ENCODE measurements at places on chromosomes 4 and X.

DNA sequence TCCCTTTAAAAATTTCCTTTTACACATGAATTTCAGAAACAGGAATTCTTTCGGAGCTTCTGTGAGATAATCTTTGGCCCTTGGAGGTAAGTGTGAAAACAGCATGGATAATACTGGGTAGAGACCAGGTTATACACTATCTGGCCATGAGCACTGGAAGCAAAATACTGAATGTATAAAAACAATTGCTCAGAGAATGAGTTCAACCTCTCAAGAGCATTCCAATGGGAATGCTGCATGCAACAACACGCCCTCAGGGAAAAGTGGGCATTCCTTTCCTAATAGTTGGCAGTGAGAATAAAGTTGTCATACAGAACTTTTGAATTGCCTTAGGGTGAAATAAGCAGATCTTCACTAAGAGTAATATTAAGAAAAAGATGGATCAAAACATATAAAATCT is 574.8 kb upstream of the DIPK2B start:
- peak; percentile 60 for DNase-seq

DNA sequence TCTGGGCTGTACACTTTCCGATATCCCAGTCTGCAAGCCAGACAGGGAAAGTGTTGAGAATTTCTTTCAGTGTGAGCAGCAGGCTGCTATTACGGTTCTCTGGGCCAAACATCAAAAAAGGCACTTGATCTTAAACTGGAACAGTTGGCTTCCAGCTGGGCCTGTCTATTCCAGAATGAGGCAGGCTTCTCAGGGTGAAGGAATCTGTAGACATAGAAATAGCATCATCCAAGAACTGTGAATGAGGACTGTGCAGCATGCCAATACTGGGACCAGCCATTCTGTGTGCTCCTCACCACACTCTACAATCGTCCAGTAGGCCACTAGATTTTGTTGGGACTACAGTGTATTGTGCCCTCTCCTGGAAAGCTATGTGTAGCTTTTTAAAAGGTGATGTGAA is 31.1 kb downstream of the ART3 start:
- DNase-seq = no peak

- no peak for DNase-seq
Observed at GRCh38 chr4:624705-625590, at the start of gene PDE6B. Gene PDE6B (plus strand): TSS chr4:625573. CDS start chr4:625627, 54 bp downstream.

GRCh38 chrX:136814847-136815750 is 34.4 kb upstream of the ARHGEF6 start:
- DNase-seq = no peak

DNA sequence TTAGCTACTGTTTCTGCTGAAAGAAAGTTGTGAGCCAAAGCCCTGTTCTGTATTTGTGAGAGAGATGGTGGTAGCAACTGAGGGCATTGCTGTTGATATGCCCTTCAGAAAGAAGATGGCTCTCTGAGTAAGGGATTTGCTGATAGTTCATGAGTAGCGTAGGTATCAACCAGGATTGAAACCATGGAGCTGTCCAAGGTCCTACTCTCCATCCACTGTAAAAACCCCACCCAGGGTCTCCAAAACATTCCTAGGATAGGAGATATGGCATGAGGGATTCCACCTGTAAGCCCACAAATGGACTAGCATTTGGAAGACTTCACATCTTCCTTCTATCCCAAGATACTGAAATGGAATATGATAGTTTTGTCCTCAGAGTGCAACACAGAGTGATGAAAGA is 277.1 kb upstream of the PRKX start:
- DNase-seq = no peak

GRCh38 chr4:16603178-16603577 is 295.3 kb downstream of the LDB2 start:
- no peak for DNase-seq

DNA sequence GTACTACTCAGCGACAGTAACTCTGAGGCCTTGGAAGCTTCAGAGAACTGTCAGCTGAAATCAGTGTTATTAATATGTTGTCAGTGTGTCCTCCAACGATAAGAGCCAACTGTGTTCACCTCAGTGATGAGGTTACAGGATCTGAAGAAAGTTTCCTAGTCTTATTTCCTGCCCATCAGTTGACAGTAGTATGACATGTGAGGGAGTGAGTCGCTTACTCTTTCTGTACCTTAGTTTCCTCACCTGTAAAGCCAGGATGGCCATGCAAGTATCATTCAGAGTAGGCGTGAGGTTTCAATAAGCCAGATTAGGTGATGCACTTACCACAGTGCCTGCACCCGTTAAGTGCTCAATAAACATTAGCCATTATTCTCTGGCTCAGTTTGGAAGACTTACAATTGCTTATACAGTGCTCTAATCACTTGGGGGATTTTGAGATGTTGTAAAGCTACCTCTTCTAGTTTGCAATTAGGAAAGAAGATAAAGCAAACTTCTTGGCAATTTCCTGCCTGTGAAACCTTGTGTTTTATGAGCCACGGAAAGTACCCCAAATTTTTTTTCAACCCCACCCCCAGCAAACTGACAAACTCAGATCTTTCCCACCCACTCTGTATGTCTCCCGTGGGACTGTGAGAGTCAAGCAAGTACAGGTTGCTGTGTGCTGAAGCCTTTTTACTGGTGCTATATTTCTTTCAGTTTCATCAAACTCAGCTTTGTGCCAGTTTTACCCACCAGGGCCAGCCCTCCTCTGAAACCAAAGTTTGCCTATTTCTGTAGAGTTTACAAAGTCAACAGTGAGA is 62.2 kb downstream of the ANXA3 start:
- no peak for DNase-seq

DNA sequence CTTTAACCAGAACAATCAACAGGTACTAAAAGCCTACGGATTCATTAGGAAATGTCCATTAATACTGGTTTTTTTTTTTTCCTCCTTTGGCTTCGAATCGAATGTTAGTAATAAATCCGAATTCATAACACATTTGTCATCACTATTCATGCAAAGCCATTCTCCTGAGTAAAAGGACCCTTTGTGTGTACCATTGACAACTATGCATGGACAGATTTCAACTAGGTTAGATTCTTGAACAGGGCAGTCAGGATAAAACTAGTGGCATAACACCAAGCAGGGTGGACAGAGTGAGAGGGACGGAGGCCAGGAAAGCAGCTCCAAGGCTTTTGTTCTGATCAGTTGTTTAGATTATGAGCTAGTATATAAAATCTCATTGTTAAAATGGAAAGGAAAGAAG is 1722.0 kb upstream of the TENM3 start:
- no peak for DNase-seq

- DNase-seq = no peak
Observed at GRCh38 chr4:145822581-145822980, 116.0 kb downstream of the ZNF827 start.

DNA sequence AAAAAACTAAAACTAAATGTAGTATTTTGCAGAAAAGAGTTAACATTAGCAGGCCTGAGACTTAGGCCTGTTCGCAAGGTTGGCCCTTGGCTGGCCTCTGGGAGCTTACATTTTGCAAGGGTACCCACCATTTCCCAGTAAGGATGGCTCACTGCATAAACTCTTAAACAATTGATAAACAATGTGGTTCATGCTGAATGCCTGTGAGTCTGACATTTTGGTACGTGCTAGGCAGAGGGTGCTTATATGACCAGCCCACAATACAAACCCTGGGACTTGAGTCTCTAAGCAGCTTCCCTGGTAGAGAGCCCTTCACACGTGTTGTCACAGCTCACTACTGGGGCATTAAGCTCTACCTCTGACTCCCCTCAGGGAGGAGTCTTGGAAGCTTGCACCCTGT is 7.4 kb downstream of the PRPS2 start:
- no peak for DNase-seq

GRCh38 chr4:13947921-13948320 is 320.4 kb upstream of the BOD1L1 start:
- no peak for DNase-seq

GRCh38 chrX:17632942-17633341 is 104.4 kb upstream of the SCML1 start:
- DNase-seq = no peak

DNA sequence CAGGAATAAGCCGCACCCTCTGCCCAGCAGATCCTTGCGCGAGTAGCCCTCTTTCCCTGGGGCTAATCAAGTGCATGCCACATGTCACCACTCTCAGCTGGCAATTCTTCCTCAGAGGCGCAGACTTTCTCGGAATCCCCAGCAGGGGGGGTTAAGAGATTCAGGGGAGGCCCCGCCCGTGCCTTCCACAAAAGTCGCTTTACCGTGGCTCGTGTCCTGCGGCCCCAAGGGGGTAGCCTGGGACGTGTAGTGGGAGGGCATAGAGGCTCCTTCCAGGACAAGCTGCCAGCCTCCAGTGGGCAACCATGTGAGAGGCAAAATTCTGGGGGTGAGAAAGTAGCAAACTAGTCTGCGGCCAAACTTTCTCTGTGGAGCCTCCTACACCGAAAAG is 652 bp downstream of the SRPX start:
- peak; percentile 53 for DNase-seq

DNA sequence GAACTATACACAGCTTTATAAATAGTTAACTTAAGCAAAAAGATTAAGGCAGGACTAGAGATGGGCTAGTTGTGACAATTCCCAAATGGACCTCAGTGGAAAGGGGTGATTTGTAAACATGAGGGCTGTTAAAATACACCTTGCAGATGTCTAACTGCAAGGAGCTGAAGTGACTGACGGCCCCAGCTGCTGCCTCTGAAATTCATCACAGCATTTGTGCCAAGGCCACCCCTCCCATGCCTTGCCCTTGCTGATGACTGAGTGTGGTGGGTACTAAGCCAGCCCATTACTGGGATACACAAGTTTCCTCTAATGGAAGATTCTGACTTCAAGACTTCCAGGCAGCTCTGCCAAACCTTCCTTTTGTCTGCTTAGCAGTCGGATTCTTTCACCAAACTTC is 23.7 kb upstream of the EGFL6 start:
- DNase-seq = no peak

DNA sequence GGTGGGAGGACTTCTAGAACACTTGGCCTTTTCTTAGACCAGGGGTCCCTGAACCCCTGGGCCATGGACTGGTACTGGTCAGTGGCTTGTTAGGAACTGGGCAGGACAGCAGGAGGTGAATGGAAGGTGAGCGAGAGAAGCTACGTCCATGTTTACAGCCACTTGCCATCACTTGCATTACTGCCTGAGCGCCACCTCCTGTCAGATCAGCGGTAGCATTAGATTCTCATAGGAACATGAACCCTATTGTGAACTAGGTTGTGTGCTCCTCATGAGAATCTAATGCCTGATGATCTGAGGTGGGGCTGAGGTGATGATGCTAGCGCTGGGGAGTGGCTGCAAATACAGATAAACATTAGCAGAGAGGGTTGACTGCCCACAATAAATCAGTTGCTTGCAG is 100.9 kb upstream of the IGFBP7 start:
- DNase-seq = no peak

DNA sequence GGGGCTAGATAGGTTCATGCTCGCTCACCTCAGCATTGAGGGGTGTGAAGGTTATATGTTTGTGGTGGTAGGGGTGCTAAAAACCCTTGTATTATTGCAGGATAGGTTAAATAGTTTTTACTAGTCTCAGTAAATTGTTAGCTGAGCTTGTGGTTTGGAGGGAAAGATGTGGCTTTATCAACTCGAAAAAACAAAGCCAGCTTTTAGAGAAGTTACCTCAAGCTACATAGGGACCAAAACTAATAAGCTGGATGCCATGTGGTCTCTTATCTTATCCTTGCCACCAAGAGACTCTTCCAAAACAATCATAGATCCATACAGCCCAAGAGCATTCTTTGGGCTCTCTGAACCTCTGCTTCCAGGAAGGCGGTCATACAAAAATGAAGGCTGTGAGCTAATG is 29.2 kb downstream of the MSN start:
- DNase-seq = no peak

GRCh38 chrX:45980726-45981125 is 564.5 kb downstream of the ZNF674 start:
- no peak for DNase-seq

DNA sequence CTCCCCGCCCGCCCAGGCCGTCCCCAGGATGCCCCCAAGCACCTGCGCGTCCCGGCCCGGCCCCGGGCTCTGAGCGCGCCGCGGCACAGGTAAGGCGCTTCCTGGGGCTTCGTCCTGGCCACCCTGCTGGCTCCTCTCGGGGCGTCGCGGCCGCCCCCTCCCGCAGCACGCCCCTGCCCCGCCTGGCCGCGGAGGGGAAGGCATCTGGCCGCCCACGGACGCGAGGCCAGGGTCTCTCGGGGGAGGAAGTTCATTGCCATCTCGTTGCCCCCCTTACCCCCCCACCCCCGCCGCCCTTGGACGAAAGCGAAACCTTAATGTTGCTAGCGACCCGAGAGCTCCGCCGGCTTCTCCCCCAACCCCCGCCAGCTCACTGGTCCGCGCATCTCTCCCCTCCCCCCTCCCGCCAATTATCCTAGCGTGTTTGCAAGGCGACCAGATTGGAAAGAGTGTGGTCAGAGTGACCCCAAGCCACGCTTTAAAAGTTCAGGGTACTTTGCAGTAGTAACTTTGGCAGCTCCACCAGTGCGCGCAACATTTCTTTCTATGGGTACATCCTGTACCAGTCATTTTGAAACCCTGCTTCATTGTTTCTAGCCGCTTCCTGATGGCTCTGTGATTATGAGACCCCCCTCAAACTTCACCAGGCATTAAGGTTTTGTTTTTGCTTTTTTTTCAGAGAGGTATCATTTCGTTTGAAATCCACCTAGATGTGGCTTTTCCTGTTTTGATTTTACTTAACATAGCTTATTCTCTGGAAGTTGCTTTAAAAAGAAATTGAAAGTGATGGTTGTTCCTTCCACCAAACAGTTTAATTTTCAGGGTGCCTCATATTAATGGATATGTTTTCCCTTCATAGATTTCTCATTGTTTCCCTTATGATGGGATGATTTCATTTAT is 626 bp downstream of the TBC1D1 start:
- DNase-seq = no peak

GRCh38 chr4:178415925-178416324 is 973.7 kb upstream of the AGA start:
- no peak for DNase-seq

GRCh38 chrX:2888309-2888708 is 40.8 kb downstream of the ARSD start:
- DNase-seq = no peak

DNA sequence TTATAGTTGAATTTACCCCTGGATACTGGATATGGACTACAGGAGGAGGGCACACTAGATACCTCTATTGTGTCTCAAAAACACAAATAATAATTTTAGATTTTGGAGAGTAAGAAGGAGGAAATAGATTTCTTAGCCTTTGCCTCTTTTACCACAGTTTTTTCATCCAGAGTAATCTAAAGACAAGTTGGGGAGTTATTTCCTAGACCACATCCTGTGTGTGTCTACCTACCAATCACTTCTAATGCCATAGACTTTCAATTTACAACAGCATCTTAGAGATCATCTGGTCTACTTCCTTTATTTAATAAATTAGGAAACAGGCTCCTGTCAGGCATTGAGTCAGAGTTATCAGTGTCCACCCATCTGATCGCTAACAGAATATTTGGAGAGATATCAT is 191.5 kb downstream of the EDA start:
- DNase-seq = no peak

- DNase-seq = no peak
Observed at GRCh38 chrX:8729811-8730210, 2.1 kb downstream of the ANOS1 start.

DNA sequence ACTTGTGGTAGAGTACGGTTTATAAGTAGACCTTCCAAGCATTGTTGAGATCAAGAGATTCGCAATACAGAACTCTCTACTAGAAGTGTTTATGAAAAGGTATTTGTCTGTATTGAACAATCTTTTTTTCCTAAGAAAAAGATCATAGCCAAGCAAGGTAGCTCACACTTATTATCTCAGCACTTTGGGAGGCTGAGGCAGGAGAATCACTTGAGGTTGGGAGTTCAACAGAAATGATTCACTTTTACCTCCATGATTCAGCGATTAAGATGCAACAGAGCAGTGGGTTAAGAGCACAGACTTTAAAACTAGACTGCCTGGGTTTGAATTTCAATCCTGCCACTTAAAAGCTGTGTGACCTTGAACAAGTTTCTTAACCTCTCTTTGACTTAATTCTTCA is 74.3 kb downstream of the TMEM156 start:
- no peak for DNase-seq
